PC-9 (cell line): ENCODE measurements at places on chromosomes 3 and 15.

GRCh38 chr3:118809696-118810498 lies 224.7 kb downstream of the IGSF11 start:
- H3K4me3 ChIP-seq: no peak overlapping the region
- H3K4me1 ChIP-seq: no peaks in the 10 kb centered on the region
- H3K27ac ChIP-seq: no peak overlapping the region
- DNase-seq: no peak

- H3K36me3 ChIP-seq: no peaks in the 10 kb centered on the region
- DNase-seq: no peak
- H3K27me3 ChIP-seq: 0 out of 2 replicates have a peak, but pooled peaks cover 4% of the 10 kb centered on the region
These were observed 41.0 kb upstream of the IREB2 start for GRCh38 chr15:78396976-78397375.

DNA sequence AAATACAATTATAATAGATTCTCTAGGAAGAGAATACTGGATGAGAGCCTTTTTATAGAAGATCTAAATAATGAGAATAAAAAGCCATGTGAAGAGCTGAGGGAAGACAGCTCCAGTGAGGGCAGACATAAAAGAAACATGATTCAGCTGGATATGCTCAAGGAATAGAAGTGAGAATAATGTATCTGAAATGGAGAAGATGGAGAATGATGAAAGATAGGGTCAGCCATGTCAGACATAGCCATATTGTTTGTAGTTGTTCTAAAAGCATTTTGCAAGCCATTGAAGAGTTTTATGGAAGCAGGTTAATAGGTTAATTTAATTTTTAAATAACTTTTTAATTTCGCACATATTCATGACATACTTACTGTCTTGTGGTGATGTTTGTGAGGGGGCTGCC lies 713.5 kb upstream of the ARPP21 start:
- DNase-seq: no peak
- no peaks in the 10 kb centered on the region for H3K4me1 ChIP-seq
- H3K36me3 ChIP-seq: no peaks in the 10 kb centered on the region
- H3K27me3 ChIP-seq: no peaks in the 10 kb centered on the region

- no peaks in the 10 kb centered on the region for H3K36me3 ChIP-seq
- H3K27ac ChIP-seq: no peak overlapping the region
- no peaks in the 10 kb centered on the region for H3K27me3 ChIP-seq
- no peak overlapping the region for H3K4me3 ChIP-seq
These were observed 130.0 kb upstream of the NR2F2 start for GRCh38 chr15:96200357-96200967.

GRCh38 chr3:181711325-181712135 lies at the start of gene SOX2:
Gene SOX2, plus strand, starts transcription at chr3:181711925. Its CDS starts 436 bp downstream, at chr3:181712361.
- peaks cover 23% of the 10 kb centered on the region for H3K27me3 ChIP-seq
- no peaks in the 10 kb centered on the region for H3K36me3 ChIP-seq
- H3K4me3 ChIP-seq: peak within 1 kb of the TSS; percentile 67
- no peak within 1 kb of the TSS for H3K27ac ChIP-seq
- DNase-seq: peak; percentile 71

GRCh38 chr15:48367483-48367882 lies 36.3 kb downstream of the DUT start:
- peaks cover 6% of the 10 kb centered on the region; the same call in 1 of the 2 replicates for H3K4me1 ChIP-seq
- no peak overlapping the region for H3K27ac ChIP-seq
- H3K27me3 ChIP-seq: no peaks in the 10 kb centered on the region
- no peak for DNase-seq

DNA sequence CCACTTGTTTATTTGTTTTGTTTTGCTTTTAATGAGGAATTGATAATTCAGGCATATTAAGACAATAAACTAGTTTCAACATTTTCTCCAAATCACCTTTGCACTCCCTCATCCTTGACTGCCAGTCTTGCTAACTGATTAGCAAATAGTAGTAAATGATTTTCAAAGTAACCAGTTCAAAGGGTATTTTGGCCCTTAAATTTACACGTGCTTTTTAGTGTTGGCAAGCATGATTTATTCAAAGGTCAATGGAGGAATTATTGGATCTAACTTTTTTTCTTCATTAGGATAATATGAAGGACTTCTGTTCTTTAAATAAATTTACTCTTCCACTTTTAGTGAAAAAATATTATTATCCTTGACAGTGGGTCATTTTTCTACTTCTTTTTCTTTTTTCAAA lies 53.8 kb downstream of the BCHE start:
- H3K27ac ChIP-seq: no peak overlapping the region
- no peaks in the 10 kb centered on the region for H3K4me1 ChIP-seq
- H3K27me3 ChIP-seq: no peaks in the 10 kb centered on the region
- DNase-seq: no peak
- H3K36me3 ChIP-seq: no peaks in the 10 kb centered on the region

DNA sequence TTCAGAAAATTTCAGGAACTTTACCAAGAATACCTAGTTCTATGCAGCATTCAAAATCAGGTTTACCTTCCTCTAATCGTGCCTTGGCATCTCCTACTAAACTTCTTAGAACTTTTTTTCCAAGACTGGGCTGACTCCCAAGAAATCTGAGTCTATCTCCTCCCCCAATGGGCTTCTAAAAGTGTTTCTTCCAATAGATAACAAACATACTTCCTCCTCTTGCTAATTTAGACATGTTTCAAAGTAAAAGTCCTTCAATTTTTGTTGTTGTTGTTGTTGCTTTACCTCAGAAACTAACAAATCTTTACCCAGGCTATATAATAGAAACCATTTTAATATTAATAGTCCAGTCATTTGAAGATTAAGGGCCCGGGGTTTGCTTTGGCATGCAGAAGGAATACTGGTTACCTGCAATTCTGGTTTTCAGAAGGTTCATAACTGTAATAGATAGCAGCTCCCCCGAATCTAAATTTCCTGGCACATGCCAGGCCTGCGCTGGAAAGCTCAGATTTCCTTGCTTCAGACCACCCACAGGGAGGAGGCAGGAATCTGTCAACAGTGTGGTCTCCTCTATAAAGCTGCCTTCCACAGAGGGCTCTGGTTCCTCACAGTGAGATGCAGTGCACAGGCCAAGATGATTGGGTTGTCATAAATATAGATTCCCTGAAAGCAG lies 188.7 kb downstream of the THRB start:
- no peaks in the 10 kb centered on the region for H3K36me3 ChIP-seq
- no peaks in the 10 kb centered on the region for H3K27me3 ChIP-seq
- peaks cover 5% of the 10 kb centered on the region for H3K4me1 ChIP-seq
- peak; percentile 27 for DNase-seq
- H3K4me3 ChIP-seq: no peak overlapping the region

- H3K4me1 ChIP-seq: peaks cover 23% of the 10 kb centered on the region
- H3K4me3 ChIP-seq: no peak overlapping the region
- DNase-seq: peak; percentile 68
- peak overlapping the region; percentile 11; the same call in 1 of the 2 replicates for H3K27ac ChIP-seq
These were observed 3.7 kb upstream of the B3GALNT1 start for GRCh38 chr3:161108840-161109239.

GRCh38 chr3:41094351-41094750 lies 105.0 kb upstream of the CTNNB1 start:
- no peaks in the 10 kb centered on the region for H3K4me1 ChIP-seq
- no peak for DNase-seq

DNA sequence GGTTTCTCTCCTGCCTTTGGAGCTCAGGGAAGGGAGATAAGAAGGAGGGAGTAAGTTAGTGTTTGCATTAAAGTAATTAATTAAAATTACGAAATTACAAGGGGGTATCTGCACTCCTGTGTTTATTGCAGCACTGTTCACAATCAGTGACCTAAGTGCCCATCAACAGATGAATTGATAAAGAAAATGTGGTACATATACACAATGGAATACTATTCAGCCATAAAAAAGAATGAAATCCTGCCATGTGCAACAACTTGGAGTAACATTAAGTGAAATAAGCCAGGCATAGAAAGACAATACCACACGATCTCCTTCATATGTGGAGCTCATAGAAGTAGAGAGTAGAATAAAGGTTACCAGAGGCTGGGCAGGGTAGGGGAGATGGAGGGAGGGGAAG lies 202.0 kb downstream of the SHQ1 start:
- H3K36me3 ChIP-seq: no peaks in the 10 kb centered on the region
- H3K4me1 ChIP-seq: peaks cover 12% of the 10 kb centered on the region
- no peak overlapping the region for H3K4me3 ChIP-seq

DNA sequence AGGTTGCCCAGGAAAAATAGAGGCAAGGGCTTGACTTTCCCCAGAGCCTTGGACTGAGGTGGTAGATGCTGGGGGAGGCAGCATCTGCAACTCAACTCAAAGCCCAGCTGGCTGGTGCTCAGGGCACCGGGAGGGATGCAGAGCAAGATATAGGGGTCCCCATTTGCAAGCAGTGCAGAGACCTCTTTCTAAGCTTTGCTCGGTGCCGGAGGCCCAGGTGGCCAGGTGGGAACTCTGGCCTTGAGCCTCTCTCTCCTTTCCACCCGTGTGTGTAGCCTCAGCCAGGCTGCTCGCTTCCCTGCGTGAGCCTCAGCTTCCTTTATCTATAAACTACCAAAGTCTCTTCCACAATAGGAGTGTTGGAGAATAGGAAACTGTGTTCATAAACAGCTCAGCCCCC lies 36.5 kb downstream of the SLC6A6 start:
- DNase-seq: no peak
- H3K36me3 ChIP-seq: no peaks in the 10 kb centered on the region
- peaks cover 70% of the 10 kb centered on the region for H3K4me1 ChIP-seq
- no peaks in the 10 kb centered on the region for H3K27me3 ChIP-seq
- H3K27ac ChIP-seq: no peak overlapping the region
- H3K4me3 ChIP-seq: no peak overlapping the region

- H3K27ac ChIP-seq: no peak overlapping the region
- no peaks in the 10 kb centered on the region for H3K27me3 ChIP-seq
- no peak overlapping the region for H3K4me3 ChIP-seq
- DNase-seq: no peak
- no peaks in the 10 kb centered on the region for H3K36me3 ChIP-seq
These were observed 203.7 kb upstream of the ZNF385D start for GRCh38 chr3:21954709-21955108.

DNA sequence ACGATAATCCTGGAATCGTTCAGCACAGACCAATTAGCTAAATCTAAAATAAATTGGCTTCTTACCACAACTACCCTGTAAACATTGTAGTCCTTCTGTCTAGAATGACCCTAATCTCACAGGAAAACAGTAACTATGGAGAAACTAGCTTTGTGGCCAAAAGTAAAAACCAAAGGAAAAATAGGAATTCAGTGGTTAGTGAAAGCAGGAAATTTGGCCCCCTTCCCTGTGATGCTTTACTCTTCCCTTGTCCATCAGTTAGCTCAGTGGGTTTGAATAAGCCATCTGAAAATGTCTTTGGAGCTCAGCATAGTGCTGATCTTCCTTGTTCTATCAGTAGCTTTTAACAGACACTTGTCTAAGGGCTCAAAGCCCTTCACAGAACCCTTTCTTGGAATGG lies 1.6 kb downstream of the NMD3 start:
- H3K36me3 ChIP-seq: peaks cover 34% of the 10 kb centered on the region
- peak overlapping the region; percentile 87 for H3K4me3 ChIP-seq
- peaks cover 27% of the 10 kb centered on the region for H3K4me1 ChIP-seq
- H3K27me3 ChIP-seq: no peaks in the 10 kb centered on the region
- H3K27ac ChIP-seq: no peak overlapping the region
- DNase-seq: no peak

- peak overlapping the region; percentile 97 for H3K27ac ChIP-seq
- peak; percentile 52 for DNase-seq
- H3K4me1 ChIP-seq: peaks cover 50% of the 10 kb centered on the region
- peak overlapping the region; percentile 48; the same call in 1 of the 2 replicates for H3K4me3 ChIP-seq
- no peaks in the 10 kb centered on the region for H3K36me3 ChIP-seq
These were observed 2.1 kb upstream of the USP3 start for GRCh38 chr15:63502137-63502766.
